ENCODE measurements at places on chromosomes 12 and 14.

GRCh38 chr12:109927622-109928021 lies 27.5 kb downstream of the TCHP start:
- DNase-seq, result peak; percentile 11

- DNase-seq, result no peak
Observed at GRCh38 chr12:132834181-132834711, 5.6 kb upstream of the GOLGA3 start.

DNA sequence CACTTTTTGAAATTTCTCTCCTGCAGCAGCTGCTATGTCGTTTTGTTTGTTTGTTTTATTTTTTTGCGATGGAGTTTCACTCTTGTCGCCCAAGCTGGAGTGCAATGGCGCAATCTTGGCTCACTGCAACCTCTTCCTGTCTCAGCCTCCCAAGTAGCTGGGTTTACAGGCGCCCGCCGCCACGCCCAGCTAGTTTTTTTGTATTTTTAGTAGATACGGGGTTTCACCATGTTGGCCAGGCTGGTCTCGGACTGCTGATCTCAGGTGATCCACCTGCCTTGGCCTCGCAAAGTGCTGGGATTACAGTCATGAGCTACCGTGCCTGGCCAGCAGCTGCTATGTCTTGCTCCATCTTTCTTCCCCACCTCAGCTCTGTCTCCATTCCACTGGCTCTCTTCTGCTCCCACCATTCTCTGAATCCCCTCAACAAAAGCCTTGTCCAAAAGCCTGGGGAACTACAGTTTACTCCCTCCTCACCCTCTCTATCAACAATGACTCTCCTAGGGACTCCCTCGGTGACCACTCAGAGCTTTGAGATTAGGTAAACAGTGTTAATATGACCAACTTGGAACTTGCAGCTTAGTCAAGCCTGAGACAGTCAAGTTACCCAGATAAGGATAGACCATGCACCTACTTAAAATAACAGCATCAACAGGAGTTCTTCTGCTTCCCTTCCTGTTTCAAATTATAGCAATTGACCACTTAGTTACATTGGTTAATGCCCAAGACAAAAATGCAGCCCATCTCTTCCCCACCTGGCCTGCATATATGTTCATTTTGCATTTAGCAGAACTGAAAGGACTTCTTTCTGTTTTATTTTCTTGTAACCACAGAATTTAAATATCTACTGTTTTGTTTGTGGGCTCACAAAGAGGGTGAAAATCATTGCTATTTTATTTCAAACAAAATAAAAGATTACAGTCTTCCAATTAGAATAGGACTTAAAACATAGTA lies 189.0 kb upstream of the AMIGO2 start:
- DNase-seq, result no peak

DNA sequence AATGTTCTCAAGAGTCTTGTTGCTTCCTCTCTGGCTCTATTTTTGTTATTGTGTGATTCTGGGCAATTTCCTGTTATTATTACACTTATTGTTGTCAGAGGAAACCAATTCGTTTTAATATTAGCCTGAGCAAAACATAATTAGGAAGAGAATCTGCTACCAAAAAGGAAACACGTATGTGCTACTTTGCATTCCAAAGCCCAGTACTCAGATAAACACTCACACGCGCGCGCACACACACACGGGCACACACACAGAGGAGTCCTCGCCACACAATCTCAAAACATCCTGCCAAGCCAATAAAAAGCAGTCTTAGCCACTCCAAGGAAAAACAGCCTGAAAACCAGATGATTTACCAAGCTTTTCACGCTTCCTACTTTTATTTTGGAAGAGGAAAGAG lies 400.7 kb downstream of the NUAK1 start:
- DNase-seq, result no peak

DNA sequence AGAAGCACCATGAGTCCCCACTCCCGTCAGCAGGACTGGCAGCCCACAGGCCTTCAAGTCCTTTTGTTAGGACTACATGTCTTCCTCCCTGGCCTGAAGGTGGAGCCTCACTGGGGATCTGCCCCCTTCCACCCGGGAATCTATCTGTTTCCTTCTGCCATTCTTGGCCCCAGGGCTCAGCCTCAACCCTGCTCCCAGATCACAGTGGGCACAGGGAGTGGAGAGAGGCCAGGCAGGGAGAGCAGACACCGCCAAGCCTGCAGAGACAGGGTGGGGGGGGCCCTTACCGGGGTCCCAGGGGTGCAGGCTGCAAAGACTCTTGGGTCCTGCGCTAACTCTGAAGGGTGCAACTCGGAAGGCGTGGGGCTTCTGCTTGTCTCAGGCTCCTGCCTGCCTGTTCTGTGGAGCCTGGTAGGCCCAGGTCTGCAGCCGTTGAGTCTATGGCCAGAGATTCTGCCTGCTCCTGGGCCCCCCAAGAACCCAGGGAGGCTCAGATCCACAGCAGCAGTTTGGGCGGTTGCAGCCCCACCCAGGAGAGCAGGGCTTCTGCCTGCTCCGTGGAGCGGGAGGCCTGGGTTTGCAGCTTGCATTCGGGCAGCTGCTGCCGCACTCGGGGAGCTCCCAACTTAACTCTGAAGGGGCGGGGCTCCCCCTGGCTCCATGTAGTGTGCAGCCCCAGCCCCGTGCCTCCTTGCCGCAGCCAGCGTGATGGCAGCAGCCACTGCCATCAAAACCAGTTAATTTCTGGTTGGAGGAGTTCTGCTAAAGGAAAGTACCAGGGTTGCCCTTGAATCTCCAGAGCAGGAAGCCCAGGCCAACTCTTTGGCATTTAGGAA lies 21.7 kb upstream of the PLBD1 start:
- no peak for DNase-seq

GRCh38 chr14:68292441-68293215 lies 473.0 kb downstream of the RAD51B start:
- DNase-seq, result no peak

- no peak for DNase-seq
Observed at GRCh38 chr14:77022236-77022852, 6.2 kb downstream of the IRF2BPL start.

GRCh38 chr12:111175396-111176094 lies 193.3 kb downstream of the PHETA1 start:
- DNase-seq, result no peak

DNA sequence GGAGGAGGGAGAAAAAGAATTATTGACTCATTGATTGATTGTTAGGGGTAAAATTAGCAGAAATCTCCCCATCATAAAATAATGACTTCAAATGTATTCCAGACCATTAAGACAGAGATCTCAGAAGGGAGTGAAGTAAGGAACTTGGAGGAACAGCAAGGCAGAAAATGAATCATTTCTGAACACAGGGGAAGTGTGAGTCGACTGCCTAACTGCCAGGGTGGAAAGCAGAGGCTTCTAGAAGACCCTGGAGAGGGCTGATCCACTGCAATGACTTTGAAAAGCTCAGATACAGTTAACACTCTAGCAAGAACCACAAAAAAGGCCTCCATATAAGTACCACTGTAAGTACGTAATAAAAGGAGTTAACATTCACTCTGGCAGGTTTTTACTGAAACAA lies 9.7 kb downstream of the GLTP start:
- no peak for DNase-seq

DNA sequence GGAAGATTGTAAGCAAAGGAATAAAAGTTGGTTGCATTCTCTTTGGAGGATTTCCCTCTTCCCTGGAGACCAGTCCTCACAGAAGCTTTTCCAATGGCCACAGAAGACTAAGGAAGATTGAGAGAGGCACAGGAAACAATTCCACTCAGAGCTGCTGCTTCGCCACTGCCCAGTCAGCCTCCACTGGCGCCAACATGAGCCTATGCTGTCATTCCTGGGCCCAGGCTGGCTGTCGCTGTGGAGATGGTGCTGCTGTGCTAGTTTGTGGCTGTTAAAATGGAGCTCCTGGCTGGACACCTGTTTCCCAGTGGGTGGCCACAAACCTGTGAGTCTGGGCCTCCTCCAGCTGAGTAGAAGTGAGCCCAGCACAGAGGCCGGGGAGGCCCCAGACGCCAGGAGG lies 6.6 kb downstream of the P2RX7 start:
- no peak for DNase-seq

DNA sequence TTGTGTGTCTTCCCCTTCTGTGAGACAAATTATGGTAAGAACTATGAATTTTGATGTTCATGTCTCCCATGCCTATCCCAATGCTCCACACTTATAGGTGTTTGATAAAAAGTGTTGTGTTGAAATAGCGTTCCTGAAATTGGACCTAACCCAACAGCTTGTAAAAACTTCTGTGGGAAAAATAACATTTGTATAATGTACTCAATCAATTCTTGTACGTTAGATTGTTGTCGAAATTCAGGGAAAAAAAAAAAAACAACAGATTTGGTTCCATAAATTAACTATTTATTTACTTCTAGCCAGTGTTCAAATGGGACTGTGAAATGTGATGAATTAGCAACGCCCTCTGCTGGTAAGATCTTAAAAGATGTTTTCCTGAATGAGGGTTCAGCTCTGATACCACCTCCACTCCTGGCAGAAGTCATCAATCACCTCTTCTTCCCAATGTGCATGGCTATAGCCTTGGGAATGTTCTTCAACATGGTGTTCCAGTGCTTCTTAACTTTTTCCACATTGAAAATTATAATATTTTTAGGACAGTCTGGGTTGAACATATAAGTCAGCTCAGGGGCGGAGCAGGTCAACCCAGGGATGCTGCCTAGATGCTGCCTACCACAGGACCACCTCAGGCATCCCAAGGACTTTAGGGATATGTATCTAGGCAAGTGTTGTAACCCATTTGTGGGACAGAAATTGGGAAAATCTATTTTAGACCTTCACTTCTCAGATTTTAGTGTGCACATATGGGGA lies 170.6 kb downstream of the OTOGL start:
- DNase-seq, result no peak

GRCh38 chr12:13372386-13372785 lies 175.9 kb downstream of the EMP1 start:
- DNase-seq, result no peak

- DNase-seq, result no peak
Observed at GRCh38 chr12:48580831-48581230, 11.0 kb upstream of the LALBA start.

DNA sequence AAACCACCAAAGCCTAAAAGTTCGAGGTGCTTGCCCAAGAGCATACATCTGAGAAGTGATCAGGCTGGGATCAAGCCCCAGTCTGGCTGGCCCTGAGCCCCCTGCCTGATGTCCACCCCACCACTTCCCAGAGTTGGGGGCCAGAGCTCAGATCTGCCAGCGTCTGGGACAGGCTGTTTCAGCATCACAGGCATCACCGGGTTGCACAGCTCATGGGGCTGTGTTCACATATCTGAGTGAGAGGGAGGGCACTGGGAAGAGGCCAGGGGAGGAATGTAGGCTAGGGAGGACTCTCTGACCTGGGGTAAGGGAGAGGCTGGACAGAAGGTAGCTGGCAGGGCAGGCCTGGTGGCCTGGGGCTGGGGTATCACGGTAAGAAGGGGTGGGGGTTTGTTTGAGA lies 6.0 kb downstream of the TGM1 start:
- no peak for DNase-seq

DNA sequence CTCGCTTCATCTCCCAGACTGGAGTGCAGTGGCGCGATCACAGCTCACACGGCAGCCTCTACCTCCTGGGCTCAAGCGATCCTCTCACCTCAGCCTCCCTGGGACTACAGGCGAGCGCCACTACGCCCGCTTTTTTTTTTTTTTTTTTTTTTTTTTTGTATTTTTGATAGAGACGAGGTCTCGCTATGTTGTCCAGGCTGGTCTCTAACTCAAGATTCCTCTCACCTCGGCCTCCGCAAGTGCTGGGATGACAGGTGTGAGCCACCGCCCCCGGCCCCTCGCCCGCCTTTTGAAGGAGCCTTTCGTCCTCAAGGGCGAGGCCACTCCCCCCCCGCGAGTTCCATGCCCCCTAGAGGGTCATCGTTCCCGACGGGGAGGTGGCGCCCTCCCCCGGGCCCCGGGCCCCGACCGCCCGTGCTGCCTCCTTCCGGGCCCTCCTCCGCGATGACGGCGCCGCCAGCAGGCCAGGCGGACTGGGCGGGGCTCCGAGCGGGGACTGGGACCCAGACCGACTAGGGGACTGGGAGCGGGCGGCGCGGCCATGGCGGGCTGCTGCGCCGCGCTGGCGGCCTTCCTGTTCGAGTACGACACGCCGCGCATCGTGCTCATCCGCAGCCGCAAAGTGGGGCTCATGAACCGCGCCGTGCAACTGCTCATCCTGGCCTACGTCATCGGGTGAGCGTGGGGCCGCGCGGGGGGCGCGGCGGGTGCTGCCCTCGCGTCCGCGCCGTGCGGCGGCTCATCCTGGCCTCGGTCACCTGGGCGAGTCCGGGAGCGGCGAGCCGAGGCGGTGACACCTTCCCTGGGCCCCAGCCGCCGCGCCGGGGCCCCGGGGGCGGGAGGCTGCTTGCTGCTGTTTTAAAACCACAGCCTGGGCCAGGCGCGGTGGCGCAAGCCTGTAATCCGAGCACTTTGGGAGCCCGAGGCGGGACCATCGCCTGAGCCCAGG lies at the start of gene P2RX4:
Gene P2RX4 (plus strand): TSS at position 506 of the 949 bp plus-strand sequence. CDS start 36 bp downstream, at position 542.
- DNase-seq, result peak; percentile 89

DNA sequence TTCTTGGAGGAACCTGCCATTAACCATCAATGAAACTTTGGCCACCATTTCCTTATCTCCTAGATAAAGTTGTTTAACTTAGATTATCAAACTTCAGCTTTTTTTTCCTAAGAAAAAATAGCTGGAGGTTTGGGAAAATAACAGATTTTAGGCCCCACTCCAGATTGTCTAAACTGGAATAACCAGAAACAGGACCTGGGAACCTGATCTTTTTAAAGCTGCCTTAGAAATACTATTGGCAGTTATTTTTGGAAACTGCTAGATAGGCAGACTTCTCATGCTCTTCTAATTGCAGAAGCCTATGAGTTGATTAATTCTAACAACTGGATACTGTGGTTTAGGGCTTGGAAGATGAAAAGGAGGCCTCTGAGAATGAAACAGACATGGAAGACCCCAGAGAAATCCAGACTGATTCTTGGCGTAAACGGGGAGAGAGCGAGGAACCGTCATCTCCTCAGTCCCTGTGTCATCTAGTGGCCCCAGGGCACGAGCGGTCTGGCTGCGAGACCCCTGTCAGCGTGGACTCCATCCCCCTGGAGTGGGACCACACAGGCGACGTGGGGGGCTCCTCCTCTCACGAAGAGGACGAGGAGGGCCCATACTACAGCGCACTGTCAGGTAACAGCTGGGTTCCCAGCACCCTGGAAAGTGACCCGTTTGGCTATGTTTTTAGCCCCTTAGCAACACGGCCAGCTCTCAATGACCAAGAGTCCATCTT lies 80.2 kb downstream of the ESR2 start:
- DNase-seq, result no peak

DNA sequence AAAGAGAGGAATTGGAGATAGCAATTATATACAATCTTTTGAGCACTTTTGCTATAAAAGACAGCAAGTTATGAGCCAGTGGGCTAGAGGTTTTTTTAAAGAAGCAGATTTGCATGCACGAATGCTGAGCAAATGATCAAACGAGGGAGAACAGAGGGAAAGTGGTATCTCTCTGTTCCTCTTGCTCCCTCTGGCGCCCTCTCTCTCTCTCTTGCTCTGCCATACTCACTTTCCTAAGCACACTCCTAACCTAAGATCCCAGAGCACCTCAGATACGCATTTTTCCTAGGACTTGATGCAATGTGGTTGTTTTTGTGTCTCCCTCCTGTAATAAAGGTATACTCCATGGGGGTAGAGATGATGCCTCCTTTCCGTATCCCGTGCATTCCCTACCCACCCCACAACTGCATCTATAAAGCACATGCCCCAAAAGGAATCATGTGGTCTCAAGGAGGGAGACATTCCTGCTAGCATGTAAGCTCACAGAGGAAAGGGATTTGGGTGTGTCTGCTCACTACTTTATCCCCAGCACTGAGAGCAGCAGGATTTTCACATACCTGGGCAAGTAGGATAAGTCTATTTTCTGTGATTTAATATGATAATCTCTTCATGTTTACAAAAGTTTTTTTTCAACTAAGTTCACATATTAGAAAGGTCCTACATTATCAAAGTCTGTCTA lies 270.2 kb downstream of the SSPN start:
- no peak for DNase-seq

Measured in CD4-positive, alpha-beta T cell (primary cell).